ENCODE measurements at places on chromosomes 1 and 21.

GRCh38 chr21:36630485-36631206 lies 68.3 kb upstream of the SIM2 start:
- DNase-seq, result peak; percentile 72

GRCh38 chr1:173869021-173869359 lies 810 bp downstream of the ZBTB37 start:
- no peak for DNase-seq

- DNase-seq, result peak; percentile 38
Measured at GRCh38 chr1:15692121-15692682, 8.1 kb downstream of the PLEKHM2 start.

GRCh38 chr1:89518221-89518631 lies 6.4 kb upstream of the LRRC8B start:
- no peak for DNase-seq

DNA sequence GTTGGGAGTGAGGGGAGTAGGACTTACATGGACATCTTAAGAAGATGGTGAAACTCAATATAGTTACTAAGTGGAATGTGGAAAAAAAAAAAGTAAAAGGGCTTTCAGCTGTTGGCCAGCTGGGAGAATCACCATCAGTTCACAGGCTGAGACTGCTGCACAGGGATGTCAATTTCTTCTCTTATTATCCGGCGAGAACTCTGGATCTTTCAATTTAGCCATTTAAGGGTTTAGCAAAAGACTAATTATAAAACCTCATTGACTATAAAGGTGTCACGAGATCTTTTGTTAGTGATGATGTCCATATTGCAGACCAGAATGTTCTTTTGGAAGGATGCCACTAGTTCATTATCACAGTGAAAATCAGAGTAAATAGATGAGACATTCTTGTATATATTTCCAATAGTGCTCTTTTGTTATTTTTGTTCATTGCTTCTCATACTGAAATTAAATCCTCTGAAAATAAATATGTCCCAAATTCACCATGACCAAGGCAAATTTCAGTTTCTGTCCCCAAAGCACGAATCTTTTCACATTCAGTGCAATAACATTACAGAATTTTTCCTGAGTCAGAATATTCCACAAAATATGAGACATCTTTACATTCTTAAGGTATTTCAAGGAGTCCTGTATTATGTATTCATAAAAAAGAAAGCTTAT lies 266.1 kb downstream of the DNM3 start:
- DNase-seq, result no peak

DNA sequence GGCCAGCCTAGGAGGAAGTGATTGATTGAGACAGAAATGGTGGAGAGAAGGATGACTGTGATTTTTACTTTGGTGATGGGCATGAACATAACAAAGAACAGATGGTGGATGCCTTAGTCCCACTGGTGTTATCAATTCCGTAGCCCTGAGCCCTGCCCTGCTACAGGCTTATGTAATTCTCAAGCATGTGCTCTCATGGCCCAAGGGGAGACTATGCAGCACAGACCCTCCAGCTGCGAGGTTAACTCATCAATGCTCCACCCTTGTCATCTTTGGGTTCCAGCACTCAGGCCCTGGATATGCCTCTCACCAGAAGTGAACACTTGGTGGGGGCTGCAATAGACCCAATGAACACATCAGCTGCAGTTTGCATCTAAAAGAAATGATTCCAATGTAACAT lies 62.7 kb upstream of the LRRC8D start:
- DNase-seq, result no peak

- no peak for DNase-seq
Measured at GRCh38 chr1:20278692-20279130, 12.0 kb upstream of the VWA5B1 start.

GRCh38 chr1:41663671-41664400 lies 179.4 kb upstream of the EDN2 start:
- DNase-seq, result no peak

- no peak for DNase-seq
Measured at GRCh38 chr1:240706150-240706935, 94.4 kb upstream of the GREM2 start.

DNA sequence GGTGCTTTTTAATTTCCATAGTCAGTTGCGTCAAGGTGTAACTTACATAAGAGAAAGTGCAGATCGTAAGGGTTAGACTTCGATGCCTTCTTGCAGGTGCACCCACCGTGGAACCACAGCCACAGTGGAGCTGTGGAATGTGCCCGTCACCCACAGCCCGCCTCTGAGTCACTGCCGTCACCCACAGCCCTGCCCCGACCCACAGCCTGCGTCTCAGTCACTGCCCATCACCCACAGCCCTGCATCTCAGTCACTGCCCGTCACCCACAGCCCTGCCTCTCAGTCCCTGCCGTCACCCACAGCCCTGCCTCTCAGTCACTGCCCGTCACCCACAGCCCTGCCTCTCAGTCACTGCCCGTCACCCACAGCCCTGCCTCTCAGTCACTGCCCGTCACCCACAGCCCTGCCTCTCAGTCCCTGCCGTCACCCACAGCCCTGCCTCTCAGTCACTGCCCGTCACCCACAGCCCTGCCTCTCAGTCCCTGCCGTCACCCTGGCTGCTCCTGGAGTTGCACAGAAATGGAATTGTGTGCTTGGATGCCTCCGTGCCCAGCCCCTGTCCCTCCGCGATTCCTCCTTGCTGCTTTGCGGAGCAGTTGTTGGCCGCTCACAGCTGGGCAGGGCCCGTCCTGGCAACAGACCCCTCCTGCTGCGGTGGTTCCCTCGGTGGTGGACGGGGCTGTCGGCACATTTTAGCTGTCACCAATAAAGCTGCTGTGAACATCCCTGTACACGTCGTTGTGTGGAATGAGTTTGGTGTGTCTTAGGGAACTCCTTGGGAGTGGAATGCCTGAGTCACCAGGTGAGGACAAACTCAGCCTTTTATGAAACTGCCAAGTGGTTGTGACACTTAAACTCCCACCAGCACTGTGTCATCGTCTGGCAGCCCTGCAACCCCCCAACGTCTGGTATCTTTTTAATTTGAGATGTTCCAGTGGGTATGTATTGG lies 44.9 kb upstream of the COL6A2 start:
- DNase-seq, result no peak

Data from hematopoietic multipotent progenitor cell treated with erythropoietin and hydrocortisone succinate and interleukin-3 and kit ligand, for 4 days (in vitro differentiated cells).